ENCODE measurements at places on chromosomes 13 and 19.

GRCh38 chr19:39296906-39297305 is 699 bp downstream of the IFNL1 start:
- DNase-seq, result no peak

DNA sequence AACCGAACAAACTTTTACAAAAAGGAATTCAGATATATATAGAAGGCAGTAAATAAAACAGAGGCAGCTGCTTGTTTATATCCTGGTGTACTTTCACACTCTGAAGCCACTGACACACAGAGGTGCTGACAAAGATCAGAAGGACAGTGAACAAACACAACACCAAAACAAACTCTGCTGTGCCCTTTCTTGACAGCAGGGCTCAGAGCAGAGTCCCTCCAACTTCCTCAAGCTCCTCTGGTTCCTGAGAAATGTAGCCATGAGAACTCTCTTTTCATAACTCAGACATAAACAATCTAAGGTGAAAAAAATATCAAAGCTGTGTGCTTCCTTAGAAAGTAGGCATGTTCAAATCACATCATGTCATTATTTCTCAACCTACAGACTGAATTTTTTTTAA is 1052.8 kb upstream of the SPRY2 start:
- no peak for DNase-seq

DNA sequence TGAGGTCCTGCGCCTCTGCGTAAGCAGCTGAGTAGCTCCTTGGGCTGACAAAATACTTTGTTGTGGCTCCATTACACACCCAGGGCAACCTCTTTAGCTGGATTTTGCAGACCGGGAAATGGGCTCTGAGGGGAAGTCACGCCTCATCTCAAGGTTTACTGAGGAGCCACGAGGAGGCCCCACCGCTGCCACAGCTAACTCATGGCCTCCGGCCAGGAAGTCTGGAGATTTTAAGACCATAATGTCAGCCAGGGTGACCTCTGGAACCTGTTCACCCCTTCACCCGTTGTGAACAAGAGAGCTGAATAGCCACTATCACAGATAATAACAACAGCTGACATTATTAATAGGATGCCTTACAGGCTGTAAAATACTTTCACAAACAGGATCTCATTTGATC is 351.3 kb upstream of the TMTC4 start:
- DNase-seq, result no peak

GRCh38 chr13:46609726-46610125 is 56.8 kb downstream of the LRCH1 start:
- no peak for DNase-seq

DNA sequence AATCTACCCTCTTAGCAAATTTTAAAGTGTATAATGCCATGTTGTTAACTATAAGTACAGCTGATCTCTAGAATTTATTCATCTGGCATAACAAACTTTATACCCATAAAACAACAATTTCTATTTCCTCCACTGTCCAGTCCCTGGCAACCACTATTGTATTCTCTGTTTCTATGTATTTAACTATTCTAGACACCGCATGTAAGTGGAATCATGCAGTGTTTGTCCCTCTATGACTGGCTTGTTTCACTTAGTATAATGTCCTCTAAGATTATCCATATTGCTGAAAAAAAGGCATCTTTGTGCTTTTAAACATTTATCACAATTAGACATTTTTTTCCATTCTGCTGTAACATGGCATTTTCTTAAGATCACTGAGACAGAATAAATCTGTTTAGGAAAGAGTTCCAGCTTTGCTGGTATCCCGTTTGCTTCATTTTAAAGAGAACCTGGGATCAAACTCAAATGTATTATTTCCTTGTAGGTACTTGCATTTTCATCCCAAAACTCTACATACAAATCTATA is 1191.0 kb downstream of the SLITRK5 start:
- no peak for DNase-seq

GRCh38 chr19:34082289-34083077 is 89.8 kb upstream of the LSM14A start:
- DNase-seq, result no peak

GRCh38 chr19:9936326-9937000 is at the start of gene OLFM2:
Gene OLFM2 (minus strand): TSS chr19:9936515. CDS start chr19:9936366, 149 bp downstream.
- DNase-seq, result no peak

- no peak for DNase-seq
Observed at GRCh38 chr19:49073514-49074378, 1.2 kb upstream of the KCNA7 start.

GRCh38 chr13:114146173-114146572 is 13.8 kb upstream of the RASA3 start:
- no peak for DNase-seq

- no peak for DNase-seq
Observed at GRCh38 chr19:44644402-44645016, 799 bp downstream of the PVR start.

GRCh38 chr13:24610956-24611355 is 69.3 kb upstream of the ATP12A start:
- DNase-seq, result no peak

- no peak for DNase-seq
Observed at GRCh38 chr13:67235265-67235664, 5.1 kb upstream of the PCDH9 start.

DNA sequence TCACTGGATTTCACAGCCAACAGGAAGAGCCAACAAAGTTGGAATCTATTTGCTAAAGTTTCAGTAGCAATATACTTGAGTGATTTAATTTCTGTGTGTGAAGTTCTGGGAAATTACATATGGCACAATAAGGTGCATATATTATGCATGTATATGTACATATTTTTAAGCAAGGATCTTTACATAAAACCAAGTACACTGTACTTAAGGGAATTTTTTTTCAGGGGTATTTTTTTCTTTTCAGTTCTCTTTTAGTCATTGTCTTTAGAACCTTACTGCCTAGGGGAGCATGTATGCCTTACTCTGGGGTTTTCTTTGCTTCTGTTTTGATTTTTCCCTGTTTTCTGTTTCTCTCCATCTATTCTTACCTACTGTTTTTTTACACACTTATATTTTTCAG is 7.4 kb downstream of the RAP2A start:
- no peak for DNase-seq

GRCh38 chr13:80180740-80181355 is 160.1 kb downstream of the SPRY2 start:
- DNase-seq, result no peak

DNA sequence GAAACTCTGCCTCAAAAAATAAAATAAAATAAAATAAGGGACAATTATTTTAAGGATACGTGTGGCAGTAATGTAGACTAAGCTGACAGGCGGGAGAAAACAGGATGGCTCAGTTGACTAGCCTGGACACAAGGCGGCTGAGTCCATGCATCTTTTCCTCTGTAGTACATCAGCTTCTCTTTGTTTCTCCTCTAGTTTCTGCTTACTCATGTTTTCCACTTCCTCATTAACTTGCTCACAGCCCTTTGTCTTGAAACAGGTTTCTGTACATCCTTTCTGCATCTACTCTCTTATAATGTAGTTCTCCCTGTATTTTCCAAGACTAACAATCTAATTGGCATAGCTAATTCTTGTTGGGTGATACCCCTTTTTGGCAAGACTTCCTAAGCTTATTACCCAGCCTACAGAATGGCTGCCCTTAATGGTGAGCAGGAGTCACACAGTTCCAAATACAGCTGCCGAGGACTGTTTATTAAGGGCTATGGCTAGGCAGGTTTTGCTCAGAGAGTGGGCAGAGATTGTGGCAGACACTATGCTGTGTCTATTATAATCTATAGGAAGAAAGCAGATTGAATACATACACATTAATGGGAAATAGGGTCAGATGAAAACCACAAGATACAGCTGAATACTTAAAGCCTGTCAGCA is 58.7 kb upstream of the KLF5 start:
- DNase-seq, result no peak

DNA sequence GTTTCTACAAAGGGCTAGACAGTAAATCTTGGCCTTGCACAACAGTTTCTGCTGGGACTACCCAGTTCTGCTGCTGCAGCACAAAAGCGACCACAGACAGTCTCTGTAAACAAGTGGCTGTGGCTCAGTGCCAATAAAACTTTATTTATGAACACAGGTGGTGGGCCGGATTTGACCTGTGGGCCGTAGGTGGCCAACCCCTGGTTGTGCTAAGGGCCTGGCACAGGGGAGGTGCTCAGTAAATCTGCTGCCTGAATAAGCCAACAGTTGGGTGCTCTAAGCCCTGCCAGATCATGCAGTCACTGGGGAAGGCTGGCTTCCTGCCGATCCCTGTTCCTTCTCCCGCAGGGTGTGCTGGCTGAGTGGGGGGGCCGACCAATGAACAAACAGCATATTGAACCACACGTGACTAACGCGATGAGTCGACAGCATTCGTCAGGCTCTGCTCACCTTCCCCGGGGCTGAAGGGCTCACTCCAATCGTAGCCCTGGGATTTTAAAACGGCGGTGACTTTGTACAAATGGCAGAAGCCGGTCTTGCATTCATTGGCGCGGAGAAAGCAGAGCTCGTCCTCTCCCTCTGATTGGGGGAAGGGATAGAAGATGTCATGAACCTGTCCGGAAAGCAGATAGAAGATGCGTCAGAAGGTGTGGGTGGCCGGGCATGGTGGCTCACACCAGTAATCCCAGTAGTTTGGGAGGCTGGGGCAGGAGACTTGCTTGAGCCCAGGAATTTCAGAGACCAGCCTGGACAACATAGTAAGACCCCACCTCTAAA is 24.3 kb upstream of the MYDGF start:
- no peak for DNase-seq

- no peak for DNase-seq
Observed at GRCh38 chr19:34186205-34186604, 13.9 kb downstream of the LSM14A start.

- no peak for DNase-seq
Observed at GRCh38 chr19:11269408-11269807, 7.1 kb upstream of the DOCK6 start.

DNA sequence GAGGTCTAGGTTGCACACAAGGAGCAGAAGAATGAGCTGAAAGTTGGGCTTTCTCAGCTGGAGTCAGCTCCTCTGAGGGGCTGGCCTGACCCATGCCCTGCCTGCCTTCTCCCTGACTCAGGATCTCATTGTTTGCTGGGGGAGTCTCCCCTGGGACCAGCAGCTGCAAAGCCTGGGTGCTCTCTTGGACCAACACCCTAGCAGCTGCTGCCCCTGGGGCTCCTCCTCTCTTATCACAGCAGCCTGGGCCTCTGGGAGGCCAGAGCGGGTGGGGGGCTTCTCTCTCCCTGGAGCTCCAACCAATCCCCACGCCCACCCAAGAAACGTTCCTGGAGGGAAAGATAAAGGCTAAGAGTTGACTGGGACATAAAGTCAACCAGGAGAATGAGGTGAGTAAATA is 1.6 kb upstream of the FCGBP start:
- no peak for DNase-seq

GRCh38 chr13:52459668-52460067 is 4.4 kb downstream of the CKAP2 start:
- DNase-seq, result no peak

DNA sequence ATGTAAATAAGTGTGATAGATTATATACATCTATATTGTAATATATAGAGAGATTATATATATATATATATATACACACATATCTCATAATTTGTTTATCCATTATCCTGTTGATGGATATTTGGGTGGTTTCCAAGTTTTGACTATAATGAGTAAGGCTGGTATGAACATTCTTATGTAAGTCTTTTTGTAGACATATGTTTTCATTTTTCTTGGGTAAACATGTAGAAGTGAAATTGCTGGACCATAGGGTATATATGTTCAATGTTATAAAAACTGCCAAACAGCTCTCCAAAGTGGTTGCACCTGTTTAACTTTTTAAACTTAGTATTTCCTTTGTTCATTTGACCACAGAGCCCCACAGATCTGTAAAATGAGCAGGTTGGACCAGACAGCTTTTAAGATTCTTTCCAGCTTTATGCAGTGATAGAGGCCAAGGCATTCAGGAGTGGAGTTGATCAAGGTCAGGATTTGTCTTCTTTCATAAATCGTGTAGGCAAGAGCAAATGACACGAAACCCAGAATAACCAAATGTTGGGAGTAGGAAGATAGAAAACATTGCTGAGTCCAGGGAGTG is 21.7 kb upstream of the KATNAL1 start:
- DNase-seq, result no peak

DNA sequence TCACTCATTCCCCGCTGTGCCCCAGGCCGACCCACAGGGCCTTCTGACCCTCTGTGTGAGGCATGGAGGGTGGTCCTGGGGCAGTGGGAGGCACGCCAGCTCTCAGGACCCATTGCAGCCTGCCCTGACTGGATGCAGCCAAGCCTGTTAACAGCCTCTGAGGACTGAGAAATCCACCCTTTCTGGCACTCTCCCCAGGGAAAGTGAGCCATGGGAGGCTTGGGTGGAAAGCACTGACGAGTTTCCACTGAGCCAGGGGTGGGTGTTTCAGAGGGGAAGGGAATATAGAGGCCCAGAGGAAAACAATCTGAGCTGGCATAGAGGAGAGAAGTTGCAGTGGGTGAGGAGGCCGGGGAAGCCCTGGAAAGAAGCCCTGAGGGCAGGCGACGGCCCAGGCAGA is 30.6 kb upstream of the SLC7A10 start:
- DNase-seq, result no peak

DNA sequence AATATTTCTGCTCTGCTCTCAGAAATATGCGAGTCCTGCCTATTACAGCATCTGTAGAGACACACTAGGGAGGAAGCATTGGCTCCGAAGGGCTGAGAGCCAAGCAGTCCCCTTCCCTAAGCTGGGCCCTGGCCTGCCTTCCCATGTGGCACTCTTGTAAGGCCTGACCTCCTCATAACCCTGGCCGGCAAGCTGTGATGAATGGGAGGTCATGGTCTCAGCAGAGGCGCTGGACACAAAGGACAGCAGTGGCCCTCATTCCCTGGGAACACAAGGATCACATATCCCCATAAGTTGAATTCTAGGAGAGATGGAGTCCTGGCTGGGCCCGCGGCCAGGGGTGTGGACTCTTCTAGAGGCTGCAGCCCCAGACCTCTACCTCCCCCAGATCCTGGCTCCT is 483.3 kb downstream of the ZNF536 start:
- no peak for DNase-seq

GRCh38 chr13:113628291-113629270 is 29.4 kb downstream of the ATP4B start:
- no peak for DNase-seq

GRCh38 chr19:2385053-2385721 is 25.1 kb downstream of the TMPRSS9 start:
- no peak for DNase-seq

- no peak for DNase-seq
Observed at GRCh38 chr19:18629166-18630088, 7.4 kb upstream of the KLHL26 start.

GRCh38 chr19:34305221-34306083 is 51.1 kb downstream of the GARRE1 start:
- DNase-seq, result no peak

DNA sequence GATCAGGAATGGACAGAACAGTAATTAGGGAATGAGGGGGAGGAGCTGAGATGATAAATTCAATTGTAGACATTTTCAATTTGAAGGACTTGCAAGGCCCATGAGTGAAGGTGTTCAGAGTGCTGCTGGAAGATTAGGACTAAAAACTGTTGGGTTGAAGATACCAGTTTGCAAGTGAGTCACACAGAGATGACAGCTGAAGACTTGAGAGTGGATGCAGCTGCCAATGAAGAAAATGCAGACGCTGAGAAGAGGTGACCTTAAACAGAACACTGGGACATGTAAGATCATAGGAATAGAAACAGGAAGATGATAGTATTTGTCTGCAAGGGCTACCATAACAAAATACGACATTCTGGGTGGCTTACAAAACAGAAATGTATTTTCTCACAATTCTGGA is 1716.5 kb upstream of the SLC10A2 start:
- no peak for DNase-seq

- DNase-seq, result no peak
Observed at GRCh38 chr13:75359266-75359665, 122.7 kb downstream of the TBC1D4 start.

All from cortex of kidney (tissue), 1 donor.